ENCODE measurements at places on chromosomes 6 and 20.

DNA sequence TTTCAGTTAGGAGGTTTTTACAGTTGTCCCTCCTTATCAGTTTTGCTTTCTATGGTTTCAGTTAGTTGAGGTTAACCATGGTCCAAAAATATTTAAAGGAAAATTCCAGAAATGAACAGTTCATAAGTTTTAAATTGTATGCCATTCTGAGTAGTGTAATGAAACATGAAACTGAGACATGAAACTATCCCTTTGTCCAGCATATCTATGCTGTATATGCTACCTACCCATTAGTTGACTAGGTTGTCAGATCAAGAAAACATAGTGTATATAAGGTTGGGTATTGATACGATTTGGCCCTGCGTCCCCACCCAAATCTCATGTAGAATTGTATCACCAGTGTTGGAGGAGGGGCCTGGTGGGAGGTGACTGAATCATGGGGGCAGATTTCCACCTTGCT is 39.1 kb downstream of the VGLL2 start:
- DNase-seq, result no peak

DNA sequence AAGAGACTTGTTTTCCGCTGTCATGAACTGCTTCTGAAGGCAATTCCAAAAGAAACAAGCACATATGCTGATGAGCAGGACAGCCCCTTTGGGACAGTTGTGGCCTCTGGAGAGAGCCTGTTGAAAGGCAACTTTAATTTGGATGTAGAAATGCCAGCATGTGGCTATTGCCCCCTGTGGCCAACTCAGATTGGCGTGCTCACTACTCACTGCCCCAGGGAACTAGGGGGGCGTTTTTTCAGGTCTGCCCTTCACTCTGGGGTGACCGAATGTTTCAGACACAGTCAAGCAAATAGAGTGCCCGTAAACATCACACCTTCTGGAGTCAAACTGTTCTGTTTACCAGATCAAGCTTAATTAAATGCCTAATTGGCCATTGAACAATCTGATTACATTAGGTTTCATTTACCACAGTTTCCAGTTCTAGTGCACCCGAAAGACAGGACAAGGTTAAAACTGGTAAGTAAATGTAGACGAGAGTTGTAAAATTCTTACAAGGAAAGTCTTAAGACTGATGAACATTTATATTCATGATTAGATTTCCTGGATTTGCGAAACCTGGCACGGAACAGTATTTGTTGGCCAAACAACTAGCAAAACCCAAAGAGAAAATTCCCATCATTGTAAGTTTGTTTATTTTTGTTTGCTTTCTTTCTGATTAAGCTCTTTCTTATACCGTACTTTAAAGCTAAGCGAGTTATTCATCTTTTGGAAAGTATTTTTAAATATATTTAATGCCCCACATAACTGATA is 75.9 kb upstream of the SYNJ2 start:
- no peak for DNase-seq

GRCh38 chr6:131807644-131808459 is at the start of gene ENPP1:
ENPP1 (plus strand) TSS chr6:131808020; CDS start chr6:131808036, 16 bp downstream.
- DNase-seq, result no peak

DNA sequence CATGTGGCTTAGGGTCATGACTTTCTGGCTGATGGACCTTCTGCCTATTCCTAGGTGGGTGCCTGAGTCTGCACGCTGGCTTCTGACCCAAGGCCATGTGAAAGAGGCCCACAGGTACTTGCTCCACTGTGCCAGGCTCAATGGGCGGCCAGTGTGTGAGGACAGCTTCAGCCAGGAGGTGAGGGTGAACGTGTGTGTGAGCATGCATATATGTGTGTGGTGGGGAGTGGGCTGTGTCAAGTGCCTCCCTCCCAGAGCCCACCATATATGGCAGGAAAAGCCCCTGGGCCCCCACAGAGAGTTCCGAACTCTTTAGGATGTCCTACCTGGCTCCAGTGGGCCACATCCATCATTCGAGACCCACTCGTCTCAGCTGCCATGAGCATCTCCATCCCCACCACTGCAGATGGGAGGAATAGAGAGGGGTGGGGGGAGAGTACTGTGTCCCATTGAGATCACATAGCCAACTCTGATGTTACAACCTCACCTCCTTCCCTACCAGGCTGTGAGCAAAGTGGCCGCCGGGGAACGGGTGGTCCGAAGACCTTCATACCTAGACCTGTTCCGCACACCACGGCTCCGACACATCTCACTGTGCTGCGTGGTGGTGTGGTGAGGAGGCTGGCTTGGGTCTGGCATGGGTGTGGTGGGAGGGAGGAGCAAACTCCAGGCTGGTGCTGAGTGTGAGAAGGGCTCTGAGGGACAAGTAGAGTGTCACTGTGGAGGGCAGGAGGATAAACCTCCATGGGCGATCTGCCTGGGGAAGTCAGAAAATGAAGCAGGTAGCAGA is 3.2 kb downstream of the SLC22A7 start:
- DNase-seq, result no peak

DNA sequence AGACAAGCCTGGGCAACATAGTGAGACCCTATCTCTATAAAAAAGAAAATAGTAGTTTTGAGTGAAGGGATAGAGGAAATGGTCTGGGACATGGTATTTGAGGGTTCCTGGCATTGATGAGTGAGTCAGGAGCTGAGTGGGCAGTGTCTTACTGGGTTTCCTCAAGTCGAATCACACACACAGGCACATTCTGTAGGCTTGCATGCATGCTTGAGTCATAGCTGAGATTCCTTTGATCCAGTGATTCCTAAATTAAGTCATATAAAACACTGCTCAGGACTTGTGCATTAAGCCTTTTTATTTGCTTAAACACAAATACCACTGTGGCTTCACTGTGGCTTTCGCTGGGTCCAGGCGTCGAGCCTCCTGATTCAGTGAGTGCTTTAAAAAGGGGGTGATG is 71.8 kb upstream of the TMEM181 start:
- no peak for DNase-seq

GRCh38 chr6:11058406-11058805 is 14.3 kb upstream of the ELOVL2 start:
- DNase-seq, result no peak

GRCh38 chr6:76264468-76264867 is 192.0 kb upstream of the IMPG1 start:
- no peak for DNase-seq

DNA sequence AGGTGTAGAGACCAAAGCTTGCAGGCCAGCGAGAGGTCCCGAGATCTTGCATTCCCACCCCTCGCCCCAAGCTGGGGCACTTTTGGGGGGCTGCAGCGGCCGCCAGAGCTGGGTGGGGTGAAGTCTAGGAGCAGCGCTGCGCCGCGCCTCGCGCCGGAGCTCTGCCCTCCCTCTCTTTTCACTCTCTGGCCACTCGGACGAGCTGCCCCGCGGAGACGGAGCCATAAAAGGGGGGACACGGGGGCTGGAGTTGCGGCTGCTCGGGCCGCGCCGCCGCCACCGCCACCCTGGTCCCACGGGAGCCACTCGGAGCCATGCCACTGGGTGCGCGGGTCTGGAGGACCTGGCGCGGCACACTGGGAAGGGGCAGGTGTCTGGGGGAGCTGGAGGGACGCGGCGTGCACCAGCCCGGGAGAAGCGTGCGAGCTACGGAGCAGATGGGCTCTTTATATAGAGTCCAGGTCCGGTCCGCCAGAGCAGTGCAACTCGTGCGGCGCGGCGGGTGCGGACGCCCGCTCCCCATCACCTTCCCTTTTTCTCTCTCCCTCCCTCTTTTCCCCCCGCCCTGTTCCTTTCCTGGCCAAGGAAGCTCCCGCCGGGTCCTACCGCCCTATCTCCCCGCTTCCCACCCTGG is 687 bp upstream of the HTR1B start:
- no peak for DNase-seq

GRCh38 chr6:132961122-132961521 is 146.8 kb downstream of the RPS12 start:
- DNase-seq, result no peak

- no peak for DNase-seq
Measured at GRCh38 chr6:3324262-3324942, 65.7 kb downstream of the PSMG4 start.

- DNase-seq, result no peak
Measured at GRCh38 chr6:706146-706545, 13.2 kb upstream of the EXOC2 start.

GRCh38 chr6:144314003-144314485 is 28.9 kb downstream of the UTRN start:
- no peak for DNase-seq

DNA sequence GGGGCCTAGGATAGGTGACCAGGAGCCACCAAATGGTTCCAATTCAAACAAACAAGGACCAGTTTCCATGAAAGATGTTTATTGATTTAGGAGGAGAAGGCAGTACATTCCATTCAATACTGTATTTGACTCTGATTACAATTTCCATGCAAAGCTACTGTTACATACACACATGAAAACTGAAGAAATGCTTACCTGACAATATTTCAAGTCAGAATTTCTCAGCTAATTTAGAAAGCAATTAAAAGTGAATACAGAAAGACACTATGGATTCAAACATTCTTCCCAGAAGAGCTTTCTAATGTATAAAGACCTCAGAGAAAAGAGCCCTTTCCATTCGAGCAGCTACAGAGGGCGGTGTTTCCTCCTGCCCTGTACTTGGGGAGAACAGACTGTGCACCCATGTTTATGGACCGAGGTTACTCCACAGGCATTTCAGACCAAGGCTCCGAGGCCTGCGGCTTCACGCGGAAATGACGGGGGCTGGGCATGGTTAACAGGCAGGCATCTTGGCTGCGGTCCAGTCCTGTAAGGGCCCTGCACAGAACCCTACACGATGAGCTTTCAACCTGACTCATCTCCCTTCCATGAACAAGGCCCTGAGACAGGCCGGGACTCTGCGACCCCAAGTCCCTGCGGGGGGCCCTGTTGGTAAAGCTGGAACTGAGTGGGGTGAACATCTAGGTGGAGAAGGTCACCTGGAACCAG is 25.7 kb upstream of the TCFL5 start:
- DNase-seq, result no peak

GRCh38 chr20:46172455-46172854 is 54.3 kb downstream of the CD40 start:
- no peak for DNase-seq

DNA sequence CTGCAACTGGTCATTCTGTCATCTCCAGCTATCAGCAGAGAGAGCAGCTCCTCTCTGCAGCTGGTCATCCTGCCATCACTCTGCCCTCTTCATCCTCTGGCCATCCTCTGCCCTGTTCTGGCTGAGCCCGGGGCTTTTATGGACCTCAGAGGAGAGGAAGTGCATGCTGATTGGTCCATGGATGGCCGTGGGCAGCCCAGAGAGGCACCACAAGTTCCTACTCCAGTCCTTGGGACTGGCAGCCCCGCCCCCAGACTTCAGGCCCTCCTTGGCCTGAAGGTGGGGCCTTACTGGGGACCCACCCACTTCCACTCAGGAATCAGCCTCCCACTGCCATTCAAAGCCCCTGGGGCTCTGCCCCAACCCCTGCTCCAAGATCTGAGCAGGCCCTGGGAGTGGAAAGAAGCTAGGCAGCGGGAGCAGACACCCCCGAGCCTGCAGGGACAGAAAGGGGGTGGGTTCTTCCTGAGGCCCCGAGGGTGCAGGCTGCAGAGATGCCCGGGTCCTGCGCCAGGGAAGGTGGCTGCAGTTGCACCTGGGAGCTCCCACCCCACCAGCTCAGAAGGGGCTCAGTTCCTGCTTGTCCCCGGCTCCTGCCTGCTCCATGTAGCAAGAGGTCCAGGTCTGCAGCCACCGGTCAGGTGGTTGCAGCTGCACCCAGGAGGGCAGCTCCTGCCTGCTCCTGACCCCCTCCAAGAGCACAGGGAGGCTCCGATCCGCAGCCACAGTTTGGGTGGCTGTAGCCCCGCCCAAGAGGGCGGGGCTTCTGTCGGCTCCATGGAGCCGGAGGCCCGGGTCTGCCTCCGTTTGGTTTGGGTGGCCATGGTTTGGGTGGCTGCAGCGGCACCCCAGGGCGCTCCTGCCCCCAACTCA is 34.1 kb upstream of the HMGA1 start:
- no peak for DNase-seq

GRCh38 chr6:163325390-163325784 is 89.1 kb upstream of the QKI start:
- DNase-seq, result no peak

DNA sequence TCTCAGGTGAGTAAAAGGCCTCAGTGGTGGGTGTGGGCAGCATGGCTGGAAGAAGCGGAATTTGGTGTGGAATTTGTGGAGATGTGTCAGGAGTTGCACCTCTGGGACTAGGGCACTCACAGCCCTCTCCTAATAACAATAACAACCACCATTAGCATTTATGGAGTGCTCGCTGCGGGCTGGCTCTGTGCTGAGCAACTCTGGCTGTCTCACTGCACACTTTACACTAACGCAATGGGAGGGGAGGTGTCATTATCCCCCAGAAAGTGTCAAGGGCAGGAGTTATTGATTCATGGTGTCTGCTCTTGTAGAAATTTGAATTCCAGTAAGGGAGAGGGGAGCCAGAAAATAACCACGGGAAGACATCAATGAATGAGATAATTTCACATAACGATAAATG is 22.7 kb upstream of the SCRT2 start:
- DNase-seq, result no peak

DNA sequence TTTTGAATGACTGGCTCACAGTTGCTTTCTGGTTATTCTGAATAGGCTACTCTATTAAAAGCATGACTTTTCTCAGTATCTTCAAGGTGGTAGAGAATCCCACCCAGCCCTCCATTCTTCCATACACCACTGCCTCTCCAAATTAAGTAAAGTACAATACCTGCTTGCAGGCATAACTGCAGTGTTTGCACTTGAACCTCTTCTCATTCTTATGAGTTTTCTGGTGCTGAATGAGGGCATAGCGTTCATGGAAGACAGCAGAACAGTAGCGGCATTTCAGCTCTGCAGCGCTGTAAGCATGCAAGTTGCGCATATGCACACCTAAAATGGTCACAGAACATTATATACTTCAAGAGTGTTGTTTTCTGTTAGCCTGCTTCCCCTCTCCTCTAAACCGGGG is 12.5 kb downstream of the CTCFL start:
- no peak for DNase-seq

- no peak for DNase-seq
Measured at GRCh38 chr20:64001607-64002011, 20.7 kb downstream of the PRPF6 start.

DNA sequence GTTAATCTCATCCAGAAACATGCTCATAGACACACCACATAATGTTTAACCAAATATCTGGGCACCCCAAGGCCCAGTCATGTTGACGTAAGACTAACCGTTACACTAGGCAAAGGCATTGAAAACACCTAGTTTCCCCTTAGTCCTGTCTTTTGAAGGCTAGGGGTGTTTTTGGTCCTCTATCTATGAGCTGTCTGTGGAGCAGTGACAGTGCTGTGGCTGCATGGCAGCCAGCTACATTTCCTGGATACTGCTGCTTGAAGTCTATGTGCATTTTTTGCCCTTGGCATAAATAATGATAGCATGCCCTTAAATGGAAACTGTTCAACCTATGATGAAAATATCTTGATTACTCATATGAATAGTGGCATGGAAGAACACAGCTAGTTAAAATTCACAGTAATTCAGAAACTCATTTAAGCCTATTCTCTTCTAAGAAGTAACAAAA is 18.6 kb downstream of the FARS2 start:
- no peak for DNase-seq
